ENCODE measurements at places on chromosomes 1 and 21.

DNA sequence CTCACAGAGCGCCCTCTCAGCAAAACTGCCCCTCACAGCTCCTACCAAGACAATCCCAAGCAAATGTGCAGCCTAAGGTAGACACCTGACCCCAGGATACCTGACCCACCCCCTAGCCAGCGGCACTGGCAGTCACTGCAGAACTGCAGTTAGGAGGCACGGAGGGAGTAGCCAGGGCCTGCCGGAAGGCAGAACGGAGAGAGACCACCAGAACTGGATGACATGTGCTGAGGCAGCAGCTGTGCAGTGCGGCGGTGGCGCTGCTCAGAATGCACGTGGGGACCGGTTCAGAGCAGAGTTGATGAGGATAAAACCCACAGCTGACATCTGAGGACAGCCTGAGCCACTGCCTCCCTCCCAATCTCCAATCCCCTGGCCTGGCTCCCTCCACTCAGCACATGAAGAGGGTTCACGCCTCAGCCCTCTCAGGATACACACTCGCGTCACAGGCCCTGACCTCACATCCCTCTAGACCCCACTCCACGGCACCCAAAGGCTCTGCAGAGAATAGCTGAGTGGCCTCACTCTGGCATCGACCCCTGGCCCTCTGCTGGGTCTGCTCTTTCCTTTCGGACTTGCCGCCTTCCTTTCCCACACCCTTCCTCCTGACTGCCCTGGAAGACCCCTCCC lies 29.6 kb downstream of the UBE2G2 start:
- DNase-seq = no peak

DNA sequence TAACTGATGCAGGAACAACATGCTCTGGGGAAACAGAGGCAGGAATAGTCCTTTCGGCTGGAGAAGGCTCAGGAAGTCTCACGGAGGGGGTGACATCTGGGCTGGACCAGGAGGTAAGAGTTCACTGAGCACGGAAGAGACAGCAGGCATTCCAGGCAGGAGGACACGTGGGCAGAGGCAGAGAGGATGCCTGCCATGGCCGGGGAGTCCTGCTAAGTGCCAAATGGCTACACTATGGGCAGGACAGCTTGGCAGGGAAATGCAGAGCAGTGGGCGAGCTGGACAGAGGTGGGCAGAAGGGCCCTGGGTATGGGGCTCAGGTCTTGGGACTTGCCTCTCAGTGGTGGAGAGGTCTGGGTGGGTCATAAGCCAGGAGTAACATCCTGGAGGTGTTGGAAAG lies 17.6 kb downstream of the ALDH4A1 start:
- no peak for DNase-seq

DNA sequence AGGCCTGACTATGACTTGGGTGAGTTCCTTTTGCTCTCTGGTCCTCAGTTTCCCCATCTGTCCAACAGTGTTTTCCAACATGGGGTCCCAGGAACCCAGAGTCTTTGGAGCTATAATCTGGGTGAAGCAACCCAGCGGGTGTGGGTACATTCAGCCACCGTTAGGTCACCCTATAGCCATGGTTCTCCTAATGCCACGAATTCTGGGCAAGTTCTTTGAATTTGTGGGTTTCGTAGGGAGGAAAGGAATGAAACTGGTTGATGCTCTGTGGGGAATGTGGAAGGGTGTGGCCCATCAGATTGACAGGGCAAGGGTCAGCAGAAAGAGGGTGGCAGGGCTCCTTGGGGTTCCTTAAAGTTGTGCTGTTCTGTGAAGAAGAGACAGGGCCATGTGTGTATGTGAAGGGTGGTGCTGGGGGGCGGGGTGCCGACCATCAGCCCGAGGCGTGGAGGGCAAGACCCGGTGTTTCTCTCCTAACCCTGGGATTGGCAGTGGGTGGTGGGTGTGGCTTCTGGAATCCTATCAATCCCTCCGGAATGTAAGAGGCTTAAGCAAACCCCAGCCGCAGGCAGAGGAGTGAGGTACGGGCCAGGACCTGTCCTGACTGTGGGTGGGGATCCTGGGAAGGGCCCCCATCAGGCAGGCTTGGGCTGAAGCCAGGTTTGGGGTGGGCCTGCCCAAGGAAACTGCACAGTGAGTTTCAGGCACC lies 35.5 kb upstream of the ZNF362 start:
- DNase-seq = no peak

DNA sequence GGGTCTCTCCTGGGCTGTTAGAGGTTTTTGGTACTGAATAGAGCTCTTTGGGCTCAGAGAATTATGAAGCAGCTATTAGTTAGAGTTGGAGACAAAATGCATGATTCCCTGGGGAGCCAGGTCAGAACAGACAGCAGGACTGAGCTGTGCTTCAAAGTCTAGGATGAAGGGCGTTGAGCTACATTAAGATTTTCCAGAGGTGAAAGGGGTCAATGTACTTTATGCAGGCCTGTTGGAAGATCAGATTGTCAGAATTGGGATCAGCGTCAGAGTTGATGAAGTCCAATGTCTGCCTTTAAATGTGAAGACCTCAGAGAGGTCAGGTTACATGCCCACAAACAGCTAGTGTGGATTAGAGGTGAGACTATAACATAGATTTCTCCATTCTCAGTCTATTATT lies 53.8 kb downstream of the RGS5 start:
- no peak for DNase-seq

- no peak for DNase-seq
These were observed 62.8 kb downstream of the NVL start for GRCh38 chr1:224266915-224267856.

DNA sequence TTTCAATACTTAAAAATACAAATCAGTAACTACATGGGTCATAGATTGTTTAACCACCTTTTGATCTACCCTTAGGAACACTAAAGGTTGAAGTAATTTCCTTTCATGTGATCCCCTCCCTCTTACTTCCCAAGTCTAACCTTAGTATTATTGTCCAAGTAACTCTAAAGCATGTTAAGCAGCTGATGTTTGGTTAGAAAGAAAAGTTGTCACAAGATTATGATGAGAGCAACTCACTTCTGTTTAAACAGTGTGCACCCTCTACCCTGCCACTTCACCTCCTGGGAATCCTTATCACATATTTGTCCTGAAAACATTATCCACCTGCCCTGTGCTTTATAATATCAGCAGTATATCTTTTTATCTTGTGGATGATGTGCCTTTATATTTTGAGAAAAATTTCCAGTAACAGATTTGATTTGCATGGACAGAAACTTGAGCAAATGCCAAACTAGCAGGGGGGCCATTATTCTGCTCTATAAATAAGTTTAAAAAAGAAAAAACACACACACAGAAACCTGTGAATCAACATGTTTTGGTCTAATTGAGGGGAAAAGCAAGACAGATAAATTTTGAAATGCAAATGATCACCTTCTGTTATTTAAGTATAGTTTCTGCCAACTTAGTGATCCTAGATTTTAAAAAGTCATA lies 194.3 kb downstream of the RPS6KC1 start:
- DNase-seq = no peak

DNA sequence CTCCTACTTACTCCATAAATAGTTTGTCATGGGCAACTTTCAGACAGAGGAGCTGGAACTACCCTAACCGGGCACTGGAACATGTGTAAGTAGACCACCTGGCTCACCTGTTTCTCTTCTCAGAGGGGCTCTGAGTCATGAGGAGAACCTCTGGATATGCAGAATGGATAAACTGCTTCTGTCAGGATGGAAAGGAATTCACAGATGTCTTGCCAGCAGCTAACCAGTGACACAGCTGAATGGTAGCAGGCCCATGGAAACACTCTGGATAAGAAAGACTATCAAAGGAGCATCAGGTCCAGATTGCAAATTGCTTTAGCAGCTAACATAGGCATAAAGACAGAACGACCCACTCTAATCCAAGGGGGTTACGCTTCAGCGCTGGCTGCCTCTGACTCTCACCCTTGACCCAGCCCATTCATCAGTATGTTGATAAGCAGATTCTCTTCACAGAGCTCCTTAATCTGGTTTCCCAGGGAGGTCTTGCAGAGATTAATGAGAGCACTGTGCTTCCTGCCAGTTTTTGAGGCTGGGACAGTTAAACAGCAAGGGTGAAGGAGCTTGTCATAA lies 54.2 kb downstream of the HIVEP3 start:
- DNase-seq = no peak

DNA sequence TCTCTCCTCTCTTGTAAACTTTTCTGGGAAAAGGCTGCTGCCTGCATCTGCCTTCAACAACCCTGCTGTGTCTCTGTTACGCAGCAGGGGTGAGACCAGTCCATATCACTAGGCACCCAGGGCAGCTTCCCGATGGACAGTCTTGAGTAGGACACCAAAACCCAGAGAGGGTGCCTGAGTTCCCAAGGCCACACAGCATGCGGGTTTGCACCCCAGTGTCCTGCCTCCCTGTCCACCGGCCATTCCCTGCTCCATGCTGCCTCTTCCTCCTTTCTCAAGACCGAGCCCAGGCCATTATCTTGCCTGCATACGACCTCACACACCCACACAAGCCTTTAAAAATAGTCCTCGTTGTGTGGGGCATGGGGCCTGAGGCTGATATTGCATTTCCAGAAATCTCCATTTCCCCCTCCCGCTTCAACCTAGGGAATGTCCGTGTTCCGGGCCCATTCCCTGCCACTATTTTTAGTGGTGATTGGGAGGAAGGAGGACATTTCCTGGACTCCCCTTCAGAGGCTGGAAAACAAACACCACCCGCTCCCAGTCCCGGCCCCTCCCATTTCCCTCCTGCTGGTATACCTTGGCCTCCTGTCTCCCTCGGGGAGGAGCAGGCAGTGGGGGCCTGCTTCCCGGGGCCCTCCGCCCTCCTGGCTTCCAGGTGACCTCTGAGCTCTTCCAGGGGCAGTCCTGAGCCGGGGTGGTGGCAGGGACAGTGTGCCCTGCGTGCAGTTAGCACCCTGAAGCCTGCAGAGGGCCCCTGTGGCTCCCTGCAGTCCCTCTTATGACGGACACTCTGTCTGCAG lies 132.4 kb upstream of the TMEM51 start:
- DNase-seq = no peak

GRCh38 chr1:40818264-40818961 lies 34.8 kb downstream of the KCNQ4 start:
- DNase-seq = peak; percentile 63

DNA sequence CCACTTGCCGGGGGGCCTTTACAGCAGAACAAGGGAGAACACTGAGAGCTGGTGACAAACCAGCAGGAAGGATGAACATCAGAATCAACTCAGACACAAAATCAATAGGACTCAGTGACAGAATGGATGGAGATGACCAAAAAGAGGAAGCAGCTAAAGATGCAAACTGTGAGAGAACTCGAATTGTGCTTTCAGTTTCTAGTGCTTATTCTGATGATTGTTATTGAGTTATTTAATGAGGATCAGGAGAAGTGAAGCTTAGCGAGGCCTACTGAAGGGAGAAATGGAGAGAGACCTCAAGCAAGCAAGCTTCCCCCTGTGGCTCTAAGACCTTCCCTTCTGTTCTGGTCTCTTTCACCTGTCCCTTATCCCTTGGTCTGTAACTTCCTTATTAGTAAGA lies 30.3 kb upstream of the TMEM125 start:
- no peak for DNase-seq

DNA sequence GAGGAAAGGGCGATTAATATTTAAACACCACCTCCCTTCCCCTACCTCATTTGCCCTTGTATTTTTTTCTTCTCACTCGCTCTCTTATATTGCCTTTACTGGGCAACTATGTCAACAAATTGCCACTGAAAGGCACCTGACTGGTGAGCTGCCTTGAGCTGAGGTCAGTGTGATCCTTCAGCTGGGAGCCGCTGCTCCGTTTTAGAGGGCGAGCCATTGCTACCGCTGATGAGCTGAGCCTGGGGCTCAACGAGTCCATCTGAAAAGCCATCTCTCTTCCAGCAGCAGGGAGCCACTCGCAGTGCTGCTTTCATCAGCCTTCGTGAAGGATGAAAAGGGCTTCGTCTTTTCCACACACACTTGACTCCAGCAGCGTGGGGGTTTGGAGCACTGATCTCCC lies 108.0 kb upstream of the KIF26B start:
- no peak for DNase-seq

- no peak for DNase-seq
These were observed 37.3 kb upstream of the PIGV start for GRCh38 chr1:26750428-26750827.

GRCh38 chr1:160567858-160568682 lies 11.2 kb downstream of the CD84 start:
- DNase-seq = no peak

DNA sequence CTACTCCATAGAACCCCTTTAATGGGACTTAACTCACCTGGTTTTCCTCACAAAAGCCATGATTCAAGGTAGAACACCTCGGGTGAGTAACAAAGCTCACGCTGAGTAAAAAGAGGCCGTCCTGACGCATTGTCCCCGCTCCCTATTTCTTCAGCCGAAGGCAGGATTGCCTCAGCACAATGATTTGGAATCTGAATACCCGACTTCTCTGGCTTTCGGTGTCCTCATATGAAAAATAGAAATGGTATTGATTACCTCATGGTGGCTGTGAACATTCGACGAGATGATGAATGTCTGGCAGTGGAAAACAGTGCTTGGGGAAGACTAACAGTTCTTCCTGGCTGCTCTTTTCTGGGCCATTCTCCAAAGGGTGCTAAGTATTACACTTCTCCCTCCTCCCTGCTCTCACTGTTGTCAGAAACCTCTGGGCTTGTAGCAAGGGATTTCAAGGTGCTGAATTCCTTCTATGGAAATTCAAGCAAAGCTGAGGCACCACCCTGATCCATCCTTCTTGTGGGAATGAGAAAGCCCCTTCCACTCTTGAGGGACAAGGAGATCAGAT lies 148.3 kb downstream of the C1orf94 start:
- no peak for DNase-seq

- peak; percentile 77 for DNase-seq
These were observed 39.8 kb upstream of the ZC3H12A start for GRCh38 chr1:37434292-37435225.

GRCh38 chr1:61424382-61424781 lies 300.6 kb downstream of the TM2D1 start:
- no peak for DNase-seq

DNA sequence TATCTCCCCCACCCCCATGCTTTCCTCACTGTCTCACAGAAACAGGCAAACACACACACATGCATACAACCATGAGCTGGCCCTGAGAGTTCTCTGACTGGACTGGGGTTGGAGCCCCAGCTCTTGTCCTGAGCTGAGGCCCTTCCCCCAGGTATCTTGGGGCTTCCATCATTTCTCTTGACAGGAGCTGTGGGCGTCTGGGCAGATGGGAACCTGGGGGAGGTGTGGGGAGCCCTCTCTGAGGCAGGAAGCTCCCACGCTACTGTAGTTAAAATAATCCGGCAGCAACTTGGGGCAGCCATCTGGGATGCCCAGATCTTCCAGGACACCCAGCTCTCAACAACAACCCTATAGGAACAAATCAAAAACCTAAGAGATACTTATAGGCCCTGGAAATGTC lies 2.7 kb upstream of the KIF21B start:
- DNase-seq = no peak

- DNase-seq = peak; percentile 76
These were observed 20.5 kb upstream of the THRAP3 start for GRCh38 chr1:36203554-36204346.

DNA sequence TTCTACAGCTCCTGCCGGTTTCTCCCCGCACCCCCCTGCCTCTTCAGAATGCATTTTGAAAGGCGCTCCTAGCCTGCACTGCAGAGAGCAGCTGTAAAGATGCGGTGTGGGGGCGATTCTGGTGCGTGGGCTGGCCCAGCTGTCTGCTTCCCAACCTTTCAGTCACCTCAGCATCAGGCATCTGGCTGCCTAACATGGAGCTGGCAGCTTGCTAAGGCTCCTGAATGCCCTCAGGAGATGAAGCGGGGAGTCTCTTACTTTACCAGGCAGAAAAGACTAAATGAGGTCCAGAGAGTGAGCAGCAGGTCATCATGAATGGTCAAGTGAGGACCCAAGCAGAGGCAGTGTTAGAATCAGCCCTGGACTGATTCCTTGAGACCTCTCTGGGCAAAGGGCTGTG lies 8.7 kb downstream of the IER5 start:
- DNase-seq = peak; percentile 57

- DNase-seq = peak; percentile 45
These were observed 37.3 kb upstream of the HMGN1 start for GRCh38 chr21:39386194-39386593.
